ENCODE measurements at places on chromosomes 11 and 22.

GRCh38 chr11:34013898-34014571 is 37.5 kb upstream of the CAPRIN1 start:
- DNase-seq, result no peak

GRCh38 chr11:100562128-100562527 is 125.0 kb upstream of the ARHGAP42 start:
- DNase-seq, result no peak

- no peak for DNase-seq
These were observed 56.4 kb downstream of the CEP164 start for GRCh38 chr11:117384045-117384444.

GRCh38 chr11:8679006-8679405 is 3.5 kb downstream of the TRIM66 start:
- DNase-seq, result no peak

DNA sequence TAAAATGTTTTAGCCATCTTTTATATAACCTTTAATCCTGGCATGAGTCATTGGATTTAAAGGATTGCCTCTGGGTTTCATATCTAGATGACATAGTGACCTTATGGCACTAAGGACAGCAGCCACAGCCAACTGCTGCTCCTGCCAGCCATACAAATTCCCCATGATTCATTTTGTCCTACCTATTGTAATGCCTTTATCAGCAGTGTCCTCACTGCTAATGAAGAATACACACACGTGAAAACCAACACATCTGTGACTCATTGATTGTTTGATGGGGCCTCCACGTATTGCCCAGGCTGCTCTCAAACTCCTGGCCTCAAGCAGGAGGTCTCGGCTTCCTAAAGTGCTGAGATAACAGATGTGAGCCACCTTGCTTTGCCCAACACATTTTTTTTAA is 1.8 kb downstream of the LDHAL6A start:
- DNase-seq, result no peak
